ENCODE measurements at places on chromosomes 6 and 20.

DNA sequence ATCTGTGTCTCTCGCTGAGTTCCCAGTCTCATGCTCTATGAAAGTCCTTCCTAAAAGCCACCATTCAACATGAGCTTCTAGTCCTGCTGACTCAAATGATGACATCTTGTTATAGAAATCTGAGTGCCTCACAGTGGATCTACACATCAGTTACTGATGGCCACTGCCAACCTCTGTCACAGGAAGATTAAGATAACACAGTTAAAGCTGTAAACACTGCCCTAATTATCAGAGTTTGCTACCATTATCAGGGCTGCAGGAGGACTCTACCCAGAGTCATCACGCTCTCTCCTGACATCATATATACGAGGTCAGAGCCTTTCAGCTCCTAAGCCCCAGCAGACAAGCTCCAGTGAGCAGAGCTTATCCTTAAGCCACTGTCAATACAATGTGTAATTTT is 63.2 kb downstream of the HIVEP2 start:
- DNase-seq, result no peak

DNA sequence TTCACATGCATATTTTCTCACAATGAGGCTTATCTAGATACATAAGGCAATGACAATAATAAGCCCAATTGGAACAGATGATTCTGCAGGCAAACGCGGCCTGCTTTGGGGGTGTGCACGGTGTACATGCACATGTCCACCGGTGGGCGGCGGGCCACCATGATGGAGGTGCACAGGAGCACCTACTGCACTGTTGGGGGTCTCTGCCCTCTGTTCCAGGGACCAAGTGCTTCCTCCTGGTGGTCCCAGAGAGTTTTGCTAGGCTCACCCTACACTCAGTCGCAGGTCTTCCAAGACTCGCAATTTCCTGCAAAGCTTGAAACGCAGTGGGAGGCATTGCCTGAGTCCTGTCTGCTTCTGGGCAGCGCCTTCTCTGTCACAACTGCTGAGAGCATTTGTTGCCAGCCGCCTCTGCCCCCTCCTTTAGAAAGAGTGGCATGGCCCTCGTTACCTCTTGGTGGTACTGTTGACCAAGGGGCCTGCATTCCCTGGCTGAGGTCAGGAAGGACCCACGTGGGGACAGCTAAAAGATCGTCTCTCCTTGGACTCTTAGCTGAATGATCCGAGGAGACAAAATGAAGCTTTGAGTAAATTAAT is 135.3 kb downstream of the ERMARD start:
- no peak for DNase-seq

GRCh38 chr20:10610251-10610650 is 63.5 kb downstream of the JAG1 start:
- no peak for DNase-seq

DNA sequence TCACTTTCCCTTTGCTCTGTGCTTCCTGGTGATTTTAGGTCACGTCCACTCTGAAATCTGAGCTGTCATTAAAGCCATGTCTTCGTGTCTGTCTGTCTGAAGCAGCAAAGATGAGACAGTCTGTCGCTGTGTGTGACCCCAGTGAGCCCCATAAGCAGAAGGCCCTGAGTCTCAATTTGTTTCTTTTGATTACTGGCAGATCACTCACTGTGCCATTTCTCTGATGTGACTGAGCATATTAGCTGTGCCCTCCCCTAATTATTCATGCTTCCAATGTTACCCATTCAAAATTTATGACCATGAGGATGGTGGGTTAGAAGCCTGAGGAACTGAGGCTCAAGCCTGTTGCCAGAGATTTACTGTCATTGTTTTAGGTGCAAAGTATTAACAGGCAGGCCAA is 117.6 kb downstream of the PLCB1 start:
- DNase-seq, result no peak

DNA sequence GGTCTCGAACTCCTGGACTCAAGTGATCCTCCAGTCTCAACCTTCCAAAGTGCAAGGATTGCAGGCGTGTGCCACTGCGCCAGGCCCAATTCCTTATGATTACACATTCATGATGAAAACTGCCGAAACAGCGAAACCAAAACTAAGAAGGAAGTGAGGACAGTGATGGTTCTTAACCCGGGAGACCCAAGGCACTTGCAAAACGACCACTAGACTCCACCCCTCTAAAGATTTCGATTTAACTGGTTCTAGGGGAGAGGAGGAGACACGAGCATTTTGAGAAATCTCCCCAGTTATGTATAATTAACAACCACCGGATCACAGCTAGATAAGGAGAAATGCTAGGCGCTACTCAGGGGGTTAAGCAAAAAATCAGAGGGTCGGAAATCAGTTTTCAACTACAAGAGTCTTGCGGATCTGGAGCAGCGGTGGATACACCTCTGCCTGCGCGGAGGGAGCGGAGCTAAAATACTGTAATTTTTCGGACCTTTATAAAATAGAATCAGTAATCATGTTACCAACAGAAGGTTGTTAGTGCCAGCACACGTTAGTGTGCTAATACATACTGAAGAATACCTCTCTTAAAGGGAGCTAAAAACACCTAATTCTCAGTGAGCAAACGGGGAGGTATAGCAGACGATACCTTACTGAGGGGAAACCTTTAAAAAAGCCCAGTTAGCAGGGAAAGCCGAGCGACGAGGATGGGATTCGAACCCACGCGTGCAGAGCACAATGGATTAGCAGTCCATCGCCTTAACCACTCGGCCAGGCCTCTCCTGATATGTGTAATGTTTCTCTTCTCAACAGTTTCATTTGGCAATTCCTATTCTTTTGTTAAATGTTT is 60.0 kb upstream of the BTN3A2 start:
- DNase-seq, result peak; percentile 68

- no peak for DNase-seq
These were observed 81.7 kb upstream of the SLC22A23 start for GRCh38 chr6:3538536-3538935.

DNA sequence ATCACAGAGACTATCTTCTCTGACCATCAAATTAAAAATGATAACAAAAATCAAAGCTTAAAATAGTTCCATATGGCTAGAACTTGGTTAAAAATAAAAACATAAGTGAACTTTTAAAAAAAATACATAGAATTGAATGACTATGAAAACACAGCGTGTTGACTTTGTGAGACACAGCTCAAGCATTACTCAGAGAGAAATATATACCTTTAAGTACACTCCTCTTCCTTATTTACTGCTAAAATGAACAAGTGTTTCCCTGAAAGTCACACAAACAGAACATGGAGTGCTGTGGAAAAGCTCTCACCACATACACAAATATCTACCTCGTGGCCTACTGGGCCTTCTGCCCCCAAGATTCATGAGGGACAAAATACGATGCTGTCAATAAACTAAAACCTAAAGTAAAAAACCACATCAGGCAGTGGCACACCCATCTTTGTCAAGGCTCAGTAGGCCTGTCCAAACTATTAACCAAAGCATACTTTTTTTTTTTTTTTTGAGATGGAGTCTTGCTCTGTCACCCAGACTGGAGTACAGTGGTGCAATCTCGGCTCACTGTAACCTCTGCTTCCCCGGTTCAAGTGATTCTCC is 7.5 kb downstream of the FAXC start:
- DNase-seq, result no peak

DNA sequence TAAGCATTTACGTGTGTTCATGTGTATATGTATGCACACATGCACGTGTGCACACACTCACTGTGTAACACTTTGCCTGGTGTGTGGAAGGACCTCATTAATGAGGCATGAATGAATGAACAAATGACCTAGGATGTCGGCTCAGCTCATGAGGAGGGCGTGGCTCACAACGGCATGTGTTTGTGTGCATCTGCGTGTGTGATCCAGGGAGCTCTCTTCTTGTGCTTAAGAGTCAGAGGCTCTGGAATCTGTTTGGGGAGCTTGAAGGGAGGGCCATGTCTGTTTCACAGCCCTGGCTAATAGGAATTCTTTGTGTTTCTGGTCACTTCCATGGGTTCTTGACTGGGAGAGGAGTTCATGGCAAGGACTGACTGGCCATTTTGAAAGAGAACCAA is 32.7 kb downstream of the TOX2 start:
- DNase-seq, result no peak

GRCh38 chr6:21639316-21639715 is 45.8 kb downstream of the SOX4 start:
- DNase-seq, result no peak

DNA sequence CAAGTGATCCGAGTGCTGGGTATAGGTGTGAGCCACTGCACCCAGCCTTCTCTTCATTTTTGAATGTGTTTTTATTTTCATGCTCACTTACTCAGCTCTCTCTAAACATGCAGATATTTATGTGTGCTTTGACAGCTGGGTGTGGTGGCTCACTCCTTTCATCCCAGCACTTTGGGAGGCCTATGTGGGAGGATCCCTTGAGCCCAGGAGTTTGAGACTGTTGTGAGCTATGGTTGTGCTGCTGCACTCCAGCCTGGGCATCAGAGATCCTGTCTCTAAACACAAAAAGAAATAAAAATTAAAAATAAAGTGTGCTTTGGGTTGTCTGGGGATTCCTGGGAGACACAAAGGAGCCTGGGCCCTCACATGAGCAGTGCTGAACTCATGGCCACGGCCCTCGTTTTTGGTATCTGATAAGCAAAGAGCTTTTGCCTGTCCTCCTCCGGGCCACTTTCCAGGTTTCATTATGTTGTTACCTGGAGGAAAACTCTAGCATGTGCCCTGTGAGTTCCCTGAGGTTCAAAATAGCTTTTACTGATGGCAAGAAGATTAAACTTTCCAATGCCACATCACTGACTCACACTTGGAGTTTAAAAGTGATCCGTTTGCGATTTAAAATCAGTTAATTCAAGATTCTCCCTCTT is 78.5 kb downstream of the CD164 start:
- peak; percentile 16 for DNase-seq

- no peak for DNase-seq
These were observed 75.9 kb downstream of the OR2B2 start for GRCh38 chr6:27836141-27836782.

DNA sequence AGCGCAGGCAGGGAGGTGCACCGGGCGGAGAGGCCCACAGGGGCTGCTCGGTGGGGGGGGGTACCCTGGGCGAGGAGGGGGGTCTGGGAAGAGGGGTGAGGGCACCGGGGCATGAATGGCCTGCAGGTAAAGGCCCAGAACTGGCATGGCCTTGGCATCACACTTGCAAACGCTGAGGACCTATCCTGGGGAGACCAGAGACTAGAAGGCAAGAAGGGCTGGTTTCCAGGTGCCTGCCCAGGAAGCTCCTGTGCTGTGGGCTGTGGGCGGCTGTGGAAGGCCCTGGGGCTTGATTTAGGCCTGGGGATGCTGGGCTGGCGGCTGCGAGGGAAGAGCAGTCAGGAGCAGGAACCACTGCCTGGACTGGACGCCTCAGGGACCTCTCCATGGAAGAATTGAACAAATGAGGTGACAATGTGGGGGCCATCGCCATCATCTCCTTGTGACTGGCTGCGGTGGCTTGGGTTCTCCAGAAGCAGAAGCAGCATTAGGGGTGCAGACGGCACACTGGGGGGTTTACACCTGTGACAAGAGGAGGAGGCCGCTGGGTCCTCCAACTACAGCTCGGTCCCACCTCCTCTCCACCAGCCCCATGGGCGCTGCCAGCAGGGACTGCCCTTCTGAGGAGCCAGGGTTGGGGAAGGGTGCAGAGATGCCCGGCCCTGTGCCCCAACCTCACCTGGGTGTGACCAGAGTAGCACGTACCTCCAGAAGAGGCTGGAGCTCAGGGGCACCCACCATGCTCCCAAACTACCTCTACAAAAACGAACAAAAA is 32.1 kb upstream of the IRF4 start:
- no peak for DNase-seq

- DNase-seq, result no peak
These were observed 40.1 kb upstream of the SLC16A10 start for GRCh38 chr6:111047244-111047643.

- DNase-seq, result no peak
These were observed 163.9 kb downstream of the ANKRD60 start for GRCh38 chr20:58064411-58065010.

DNA sequence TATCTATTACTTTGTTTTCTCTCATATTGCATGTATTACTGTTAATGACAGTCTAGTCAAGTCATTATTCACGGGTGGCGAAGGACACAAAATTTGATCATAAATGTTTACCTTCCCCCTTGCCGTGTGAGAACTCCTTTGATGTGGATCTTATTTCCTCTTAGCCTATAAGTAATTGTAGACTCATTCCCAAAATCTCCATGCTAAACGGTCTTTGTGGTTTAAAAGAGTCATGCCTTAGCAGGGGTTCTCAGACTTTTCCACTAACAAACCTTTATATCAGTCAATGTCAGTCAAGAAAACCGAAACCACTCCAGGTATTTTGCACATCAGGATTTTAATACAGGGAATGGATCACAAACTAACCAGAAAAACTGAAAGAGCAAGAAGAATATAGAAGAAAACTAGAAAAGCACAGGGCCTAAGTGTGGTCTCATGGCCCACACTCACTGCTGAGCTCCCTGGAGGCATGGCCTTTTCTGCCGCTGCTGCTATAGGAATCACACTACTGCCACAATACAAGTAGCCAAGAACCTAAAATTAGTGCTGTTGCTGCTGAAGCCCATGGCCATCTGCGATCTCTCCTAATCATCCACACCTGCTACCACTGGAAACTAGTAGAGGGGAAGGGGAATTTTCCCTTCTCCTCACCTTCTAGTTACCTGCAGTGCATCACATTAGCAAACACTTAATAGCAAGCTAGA is 186.0 kb upstream of the POU3F2 start:
- no peak for DNase-seq

DNA sequence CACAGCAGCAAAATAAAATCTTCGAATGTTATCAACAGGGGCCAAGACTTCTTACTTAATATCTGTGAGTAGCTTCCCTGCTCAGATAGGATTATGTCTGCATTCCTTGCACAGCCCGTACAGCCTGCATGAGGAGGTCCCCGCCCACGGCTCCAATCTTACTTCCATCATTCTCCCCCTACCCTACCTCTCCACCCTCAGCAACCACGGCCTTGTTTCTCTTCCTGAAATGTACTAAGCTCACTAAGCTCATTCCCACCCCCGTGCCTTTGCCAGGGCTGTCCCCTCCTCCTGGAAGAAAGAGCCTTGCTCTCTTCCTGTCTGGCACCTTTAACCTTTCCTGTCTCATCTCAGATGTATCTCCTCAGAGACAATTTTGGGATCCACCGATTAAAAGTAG is 120.4 kb downstream of the BCAS1 start:
- no peak for DNase-seq

GRCh38 chr20:18272451-18272850 is 15.9 kb upstream of the ZNF133 start:
- no peak for DNase-seq

- no peak for DNase-seq
These were observed 50.5 kb upstream of the SCAF8 start for GRCh38 chr6:154682633-154683125.

DNA sequence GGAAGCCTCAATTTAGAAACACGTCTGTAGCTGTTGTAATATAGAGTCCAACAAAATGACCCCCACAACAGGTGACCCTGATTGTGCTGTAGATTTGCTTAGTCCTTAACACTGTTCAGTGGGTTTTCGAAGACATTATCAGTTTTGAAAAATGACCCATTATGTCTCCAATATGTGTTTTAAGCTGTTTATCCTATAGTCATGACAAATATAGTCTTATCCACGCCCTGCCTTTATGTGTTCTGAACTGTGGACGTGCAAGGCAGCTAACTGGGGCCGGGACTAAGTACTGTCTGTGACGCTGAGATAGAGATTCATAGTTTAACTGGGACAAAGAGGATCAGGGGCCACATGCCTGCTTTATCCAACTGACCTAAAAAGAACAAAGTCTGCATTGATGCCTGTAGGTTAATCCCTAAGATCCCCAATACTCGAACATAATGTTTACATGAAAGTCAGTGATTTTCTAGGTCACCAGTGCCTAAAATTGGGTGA is 192.4 kb downstream of the CD83 start:
- no peak for DNase-seq

Data from A172 (cell line).